Activated CD8-positive, alpha-beta memory T cell treated with anti-CD3 and anti-CD28 coated beads for 24 hours (primary cell): ENCODE measurements at places on chromosomes 13 and 19.
A peak's percentile ranks its signal among the peaks of the same experiment; 100 is the strongest.

DNA sequence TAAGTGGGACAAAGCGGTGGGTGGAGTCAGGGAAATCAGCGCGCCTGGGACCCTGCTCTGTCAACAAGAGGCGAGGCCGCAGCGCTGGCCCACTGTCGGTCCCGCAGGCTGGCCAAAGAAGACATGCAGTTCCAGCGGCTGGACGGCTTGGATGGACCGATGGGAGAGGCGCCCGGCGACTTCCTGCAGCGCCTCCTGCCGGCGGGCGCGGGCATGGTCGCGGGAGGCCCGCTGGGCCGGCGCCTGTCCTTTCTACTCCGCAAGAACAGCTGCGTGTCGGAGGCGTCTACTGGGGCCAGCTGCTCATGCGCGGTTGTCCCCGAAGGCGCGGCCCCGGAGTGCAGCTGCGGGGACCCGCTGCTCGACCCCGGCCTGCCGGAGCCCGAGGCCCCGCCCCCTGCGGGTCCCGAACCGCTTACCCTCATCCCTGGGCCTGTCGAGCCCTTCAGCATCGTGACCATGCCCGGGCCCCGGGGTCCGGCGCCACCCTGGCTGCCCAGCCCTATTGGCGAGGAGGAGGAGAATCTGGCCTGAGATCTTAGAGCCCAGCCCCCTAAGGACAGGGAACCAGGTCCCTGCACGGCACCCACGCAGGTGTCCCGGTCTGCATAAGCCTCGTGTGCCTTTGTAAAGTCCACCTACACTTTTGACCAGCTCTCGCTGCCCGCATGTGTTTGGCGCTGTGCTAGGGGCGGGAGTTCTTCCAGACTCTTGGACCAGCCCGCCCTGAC is 6.1 kb downstream of the BEST2 start:
- DNase-seq = peak; percentile 85

DNA sequence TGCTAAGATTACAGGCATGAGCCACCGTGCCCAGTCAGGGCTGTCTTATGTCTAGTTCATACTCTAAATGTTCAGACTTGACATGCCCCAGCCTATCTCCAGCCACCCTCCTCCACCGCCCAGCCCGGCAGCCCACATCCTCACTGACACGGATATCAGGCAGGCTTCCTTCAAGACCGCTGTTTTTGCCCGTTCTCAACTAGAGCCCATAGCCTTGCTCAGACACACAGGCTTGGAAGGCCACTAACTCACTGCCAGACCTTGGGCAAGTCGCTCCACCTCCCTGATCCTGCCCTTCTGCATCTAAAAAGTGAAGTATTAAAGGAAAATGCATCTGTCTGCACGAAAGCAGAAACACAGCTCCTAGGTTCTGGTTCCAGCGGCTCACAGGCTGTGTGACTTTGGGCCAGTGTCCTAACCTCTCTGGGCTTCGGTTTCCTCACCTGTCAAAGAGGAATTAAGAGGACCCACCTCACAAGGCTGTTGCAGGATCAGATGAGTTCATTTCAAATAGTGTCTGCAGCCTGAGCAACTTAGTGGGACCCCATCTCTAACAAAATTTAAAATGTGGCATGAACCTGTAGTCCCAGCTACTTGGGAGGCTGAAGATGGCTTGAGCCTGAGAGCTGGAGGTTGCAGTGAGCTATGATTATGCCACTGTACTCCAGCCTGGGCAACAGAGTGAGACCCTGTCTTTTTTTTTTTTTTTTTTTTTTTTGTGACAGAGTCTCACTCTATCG is 14.5 kb upstream of the CERS4 start:
- peak; percentile 72 for DNase-seq

- DNase-seq = no peak
Observed at GRCh38 chr19:7188698-7189629, 105.2 kb downstream of the INSR start.

GRCh38 chr19:2016041-2016807 is 710 bp upstream of the BTBD2 start:
- DNase-seq = peak; percentile 69

GRCh38 chr13:89520468-89520867 is 1827.0 kb upstream of the MIR17HG start:
- DNase-seq = no peak

DNA sequence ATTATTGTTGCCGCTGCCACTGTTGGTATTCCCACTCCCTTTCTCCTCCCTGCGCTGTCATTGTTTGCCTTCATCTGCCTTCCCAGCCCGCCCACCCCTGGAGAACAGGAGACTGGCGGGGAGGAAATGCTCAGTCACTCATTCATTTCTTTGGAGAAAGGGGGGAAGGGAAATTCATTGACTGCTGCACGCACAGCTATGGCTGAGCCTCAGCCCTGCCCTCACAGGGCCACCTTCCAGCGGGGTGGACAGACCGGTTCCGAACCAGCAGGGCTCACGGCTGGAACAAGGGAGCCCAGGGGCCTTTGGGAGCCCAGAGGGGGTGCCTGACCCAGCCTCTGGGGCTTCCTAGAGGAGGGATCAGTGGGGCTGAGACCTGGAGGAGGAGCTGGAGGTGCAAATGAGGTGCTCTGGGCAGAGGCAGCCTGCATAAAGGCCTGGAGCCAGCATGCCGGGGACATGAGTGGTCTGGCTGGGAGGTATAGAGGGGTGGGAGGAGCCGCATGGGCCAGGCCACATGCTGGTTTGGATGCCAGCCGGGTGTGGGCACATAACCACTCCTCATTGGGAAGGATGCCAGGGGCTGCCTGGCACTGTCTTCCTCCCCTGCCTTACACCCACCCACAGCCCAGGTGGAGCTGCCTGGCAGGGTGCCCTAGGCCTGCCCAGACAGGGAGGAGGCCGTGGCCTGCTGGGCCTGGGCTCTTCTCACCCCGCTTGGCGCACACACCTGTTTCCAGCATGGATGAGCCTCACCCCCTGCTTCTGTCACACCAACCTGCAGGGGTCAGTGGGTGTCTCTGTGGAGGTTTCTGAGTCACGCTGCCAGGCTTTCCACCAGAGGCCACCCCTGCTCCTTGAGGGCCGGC is 26.8 kb downstream of the PPP5C start:
- DNase-seq = no peak

- no peak for DNase-seq
Observed at GRCh38 chr13:41700790-41701310, 243.5 kb downstream of the RGCC start.

GRCh38 chr19:4653793-4654436 is 14.6 kb downstream of the TNFAIP8L1 start:
- no peak for DNase-seq

- DNase-seq = no peak
Observed at GRCh38 chr19:30284209-30284608, 88.0 kb upstream of the ZNF536 start.

DNA sequence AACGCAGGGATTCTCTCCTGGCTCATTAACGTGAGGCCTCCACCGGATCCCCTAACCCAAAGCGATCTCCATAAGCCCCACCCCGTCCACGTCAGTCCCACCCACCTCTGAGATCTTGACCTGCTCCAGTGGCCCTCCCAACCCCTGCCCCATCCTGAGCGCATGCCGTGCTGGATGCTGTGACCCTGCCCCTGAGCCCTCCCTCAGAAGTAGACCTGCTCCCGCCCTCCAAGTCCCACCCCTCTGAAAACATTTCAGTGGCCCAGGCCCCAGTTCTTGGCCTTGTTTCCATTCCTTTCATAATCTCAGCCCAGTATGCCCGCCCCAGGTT is 19.9 kb downstream of the LMTK3 start:
- no peak for DNase-seq

GRCh38 chr19:40139533-40140287 is 49.0 kb upstream of the ZNF780A start:
- no peak for DNase-seq

- DNase-seq = no peak
Observed at GRCh38 chr13:99258210-99258860, at the start of gene GPR18. Gene GPR18, minus strand, starts transcription at chr13:99258379. Its CDS starts 2,507 bp downstream, at chr13:99255872.

GRCh38 chr19:10120538-10121189 is 965 bp upstream of the EIF3G start:
- no peak for DNase-seq

DNA sequence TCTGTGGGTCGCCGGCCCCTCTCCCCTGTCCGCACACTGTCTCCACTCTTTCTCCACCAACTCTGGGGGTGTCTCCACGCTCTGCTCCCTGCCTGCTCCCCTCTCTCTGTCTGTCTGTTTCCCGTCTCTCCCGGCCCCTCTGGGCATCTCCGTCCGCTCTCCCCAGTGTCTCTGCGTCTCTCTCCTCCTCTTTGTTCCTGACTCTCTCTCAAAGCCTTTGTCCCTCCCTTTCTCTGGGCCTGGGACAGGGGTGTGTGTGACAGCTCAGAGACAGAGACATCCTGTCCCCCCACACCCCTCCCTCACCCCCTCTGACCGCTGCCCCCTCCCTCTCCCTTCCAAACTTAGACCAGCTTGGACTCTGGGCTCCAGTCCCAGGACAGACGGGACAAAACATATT is 668 bp upstream of the SBK3 start:
- no peak for DNase-seq

DNA sequence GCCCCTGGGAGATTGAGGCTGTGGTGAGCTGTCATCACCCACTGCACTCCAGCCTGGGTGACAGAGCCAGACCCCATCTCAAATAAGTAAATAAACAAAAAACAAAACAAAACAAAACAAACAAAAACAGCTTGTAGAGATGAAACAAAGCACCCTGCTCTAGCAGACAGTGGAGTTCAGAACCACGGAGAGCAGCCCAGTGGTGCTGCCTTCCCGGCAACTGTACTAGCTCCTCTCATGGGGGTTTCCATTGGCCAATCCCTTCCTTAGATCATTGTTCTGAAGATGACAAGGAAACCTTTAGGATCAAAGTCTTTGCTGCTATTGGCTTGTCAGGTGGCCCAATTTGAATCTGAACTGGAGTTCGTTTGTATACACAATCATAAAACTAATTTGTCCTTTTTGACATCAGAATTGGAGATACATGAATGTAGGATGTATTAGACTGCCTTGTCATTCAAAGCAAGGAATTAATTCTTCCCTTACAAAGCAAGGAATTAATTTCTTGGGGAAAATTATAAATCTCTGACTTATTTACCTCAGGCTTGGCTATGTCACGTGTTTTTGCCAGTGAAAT is 19.7 kb upstream of the SYCN start:
- no peak for DNase-seq

GRCh38 chr13:38518328-38518727 is 168.5 kb upstream of the FREM2 start:
- DNase-seq = no peak

GRCh38 chr13:101258071-101258470 is 158.2 kb downstream of the NALCN start:
- DNase-seq = peak; percentile 59

DNA sequence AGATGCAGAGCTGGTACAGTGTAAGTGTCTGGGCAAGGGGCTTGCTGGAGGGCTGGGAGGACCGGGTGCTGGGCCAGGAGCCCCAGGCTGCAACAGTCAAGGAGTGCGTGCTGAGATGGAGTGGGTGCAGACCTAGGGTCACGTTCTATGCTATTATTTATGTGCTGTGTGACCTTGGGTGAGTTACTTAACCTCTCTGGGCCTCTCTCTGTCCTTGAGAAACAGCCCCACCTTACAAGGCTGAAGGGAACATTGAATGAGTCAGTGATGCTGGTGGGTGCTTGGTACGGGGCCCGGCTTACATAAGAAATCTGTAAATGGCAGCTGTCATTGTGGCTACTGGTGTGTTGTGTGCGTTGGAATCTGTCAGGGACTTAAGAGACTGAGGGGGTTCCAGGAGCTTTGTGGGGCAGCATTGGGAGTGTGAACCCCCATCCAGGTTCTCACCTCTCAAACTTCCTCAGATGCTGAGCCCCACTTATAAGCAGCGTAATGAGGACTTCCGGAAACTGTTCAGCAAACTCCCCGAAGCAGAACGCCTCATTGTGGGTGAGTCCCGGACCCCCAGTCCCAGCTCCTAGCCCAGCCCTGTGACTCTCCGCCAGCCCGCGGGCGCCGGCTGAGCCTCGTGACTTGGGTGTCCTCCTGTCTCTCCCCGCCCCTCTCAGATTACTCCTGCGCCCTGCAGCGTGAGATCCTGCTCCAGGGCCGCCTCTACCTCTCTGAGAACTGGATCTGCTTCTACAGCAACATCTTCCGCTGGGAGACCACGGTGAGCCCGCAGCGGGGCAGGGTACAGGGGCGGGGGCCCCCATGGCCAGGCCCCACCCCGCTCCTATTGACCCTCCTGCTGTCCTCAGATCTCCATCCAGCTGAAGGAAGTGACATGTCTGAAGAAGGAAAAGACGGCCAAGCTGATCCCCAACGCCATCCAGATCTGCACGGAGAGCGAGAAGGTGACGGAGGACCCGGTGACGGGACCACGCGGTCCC is 9.6 kb downstream of the GRAMD1A start:
- no peak for DNase-seq

- DNase-seq = peak; percentile 95
Observed at GRCh38 chr19:6530386-6531162, at the start of gene TNFSF9. Gene TNFSF9, plus strand, starts transcription at chr19:6531026. Its CDS starts 11 bp downstream, at chr19:6531037.

DNA sequence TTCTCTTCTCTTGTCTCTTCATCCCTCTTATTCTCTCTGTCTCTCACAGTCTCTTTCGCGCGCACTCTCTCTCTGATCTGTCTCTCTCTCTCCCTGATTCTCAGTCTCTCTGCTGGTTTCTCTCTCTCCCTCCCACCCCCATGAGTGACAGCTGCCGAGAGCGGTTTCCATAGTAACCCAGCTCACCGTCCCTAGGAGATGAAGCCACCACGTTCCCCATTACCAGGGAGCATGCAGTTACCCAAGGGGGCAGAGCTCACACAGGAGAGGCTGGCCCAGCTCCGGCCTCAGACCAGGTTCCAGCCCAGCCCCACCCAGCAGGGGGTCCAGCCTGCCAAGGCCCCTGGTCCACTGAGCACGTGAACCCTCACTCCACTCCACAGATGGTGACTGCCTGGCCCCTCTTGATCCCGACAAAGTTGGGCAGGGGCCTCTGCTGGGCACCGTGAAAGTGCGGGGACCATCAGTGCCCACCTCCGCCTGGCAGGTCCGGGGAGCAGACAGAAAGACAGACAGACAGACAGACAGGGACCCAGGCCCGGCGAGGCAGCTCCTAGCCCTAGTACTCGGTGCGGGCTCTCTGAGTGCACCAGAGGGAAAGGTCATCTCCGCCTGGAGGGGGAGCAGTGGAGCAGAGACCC is 50.6 kb downstream of the CELF5 start:
- no peak for DNase-seq

DNA sequence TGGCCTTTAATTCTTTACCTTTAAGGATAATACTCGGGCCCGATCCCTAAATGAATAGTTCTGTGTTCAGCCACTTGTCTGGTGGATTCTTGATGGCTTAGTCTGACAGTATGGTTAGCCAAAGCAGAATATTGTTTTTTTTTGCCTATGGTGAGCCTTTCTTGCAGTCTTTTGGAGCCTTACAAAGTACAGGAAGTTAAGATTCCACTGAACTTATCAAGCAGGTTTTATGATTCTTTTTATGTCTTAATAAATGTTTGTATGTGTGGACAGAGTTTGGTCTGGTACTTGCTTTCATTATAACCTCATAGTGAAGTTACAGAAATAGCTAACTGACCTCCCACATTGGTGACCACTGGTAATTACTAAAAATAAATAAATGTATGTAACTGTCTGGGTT is 17.1 kb downstream of the PCCA start:
- DNase-seq = no peak
